ENCODE measurements at places on chromosomes 4 and X.

- DNase-seq: peak; percentile 74
These were observed at the start of gene GSPT2 for GRCh38 chrX:51743179-51743957. Gene GSPT2 (plus strand): TSS chrX:51743442. CDS start chrX:51743627, 185 bp downstream.

- DNase-seq: no peak
These were observed 58.9 kb upstream of the QRFPR start for GRCh38 chr4:121439669-121440068.

DNA sequence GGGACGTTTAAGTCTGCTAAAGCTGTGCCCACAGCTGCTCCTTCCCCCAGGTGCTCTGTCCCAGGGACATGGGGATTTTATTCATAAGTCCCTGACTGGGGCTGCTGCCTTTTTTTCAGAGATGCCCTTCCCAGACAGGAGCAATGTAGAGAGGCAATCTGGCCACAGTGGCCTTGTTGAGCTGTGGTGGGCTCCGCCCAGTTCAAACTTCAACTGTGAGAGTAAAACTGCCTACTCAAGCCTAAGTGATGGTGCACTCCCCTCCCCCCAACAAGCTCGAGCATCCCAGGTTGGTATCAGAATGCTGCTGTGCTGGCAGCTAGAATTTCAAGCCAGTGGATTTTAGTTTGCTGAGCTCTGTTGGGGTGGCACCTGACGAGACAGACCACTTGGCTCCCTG is 1371.4 kb downstream of the ADGRL3 start:
- DNase-seq: no peak

GRCh38 chrX:138858438-138858837 is 146.9 kb upstream of the FGF13 start:
- DNase-seq: no peak

DNA sequence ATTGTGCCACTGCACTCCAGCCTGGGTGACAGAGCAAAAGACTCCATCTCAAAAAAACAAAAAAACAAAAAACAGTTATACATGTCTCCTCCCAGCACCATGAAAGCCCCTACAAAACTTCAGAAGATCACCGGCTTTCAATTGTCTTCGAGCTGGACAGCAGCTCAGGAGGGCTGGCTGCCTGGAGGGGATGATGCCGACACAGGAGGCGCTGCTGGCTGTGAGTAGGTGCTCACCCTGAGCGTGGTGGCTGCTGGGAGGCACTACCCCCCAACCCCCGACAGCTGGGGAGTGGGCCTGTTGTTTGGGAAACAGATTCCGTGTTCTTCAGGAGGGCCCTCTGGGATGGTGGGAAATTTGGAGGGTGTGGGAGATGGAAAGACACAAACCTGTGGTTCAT is 6.9 kb upstream of the ELF4 start:
- no peak for DNase-seq

DNA sequence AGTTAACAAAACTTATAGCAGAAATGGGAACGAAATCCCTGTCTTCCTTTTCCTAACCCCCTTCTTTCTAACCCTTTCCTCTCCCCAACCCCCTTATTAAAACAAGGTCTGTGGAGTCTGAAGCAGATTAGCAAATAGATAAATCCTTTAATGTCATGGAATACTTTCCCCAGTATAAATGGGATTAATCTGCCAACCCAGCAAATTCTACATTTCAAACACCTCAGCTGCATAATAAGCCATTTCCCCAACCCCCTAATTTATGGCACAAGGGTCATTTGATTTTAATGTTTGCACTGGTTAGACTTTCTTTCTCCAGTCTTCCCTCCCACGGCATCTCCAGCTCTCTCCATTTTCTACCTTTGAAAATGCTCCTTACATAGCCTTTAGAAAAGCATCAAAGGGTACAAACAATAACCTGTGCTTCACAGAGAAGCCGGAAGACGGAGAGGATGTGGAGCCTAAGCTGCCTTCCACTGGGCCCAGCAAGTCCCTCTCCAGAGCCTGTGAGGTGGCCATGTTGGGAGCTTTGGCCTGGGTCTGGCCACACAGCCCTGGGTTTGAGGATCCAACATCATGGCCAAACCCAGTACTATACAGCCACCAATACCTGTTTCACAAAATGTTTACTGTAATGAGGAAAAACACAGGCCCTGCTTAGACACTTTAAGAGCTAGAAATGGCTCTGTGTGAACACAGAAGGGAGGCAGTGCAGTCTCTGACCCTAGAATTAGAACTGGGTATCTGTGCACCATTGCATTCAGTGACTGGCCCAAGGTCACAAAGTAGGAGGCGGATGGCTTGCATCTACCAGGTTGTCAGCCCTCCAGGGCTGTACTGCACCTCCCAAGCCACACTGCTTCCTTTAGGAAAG is 56.9 kb upstream of the SPRY1 start:
- no peak for DNase-seq

GRCh38 chr4:12270546-12270945 is 841.9 kb upstream of the HS3ST1 start:
- DNase-seq: no peak

DNA sequence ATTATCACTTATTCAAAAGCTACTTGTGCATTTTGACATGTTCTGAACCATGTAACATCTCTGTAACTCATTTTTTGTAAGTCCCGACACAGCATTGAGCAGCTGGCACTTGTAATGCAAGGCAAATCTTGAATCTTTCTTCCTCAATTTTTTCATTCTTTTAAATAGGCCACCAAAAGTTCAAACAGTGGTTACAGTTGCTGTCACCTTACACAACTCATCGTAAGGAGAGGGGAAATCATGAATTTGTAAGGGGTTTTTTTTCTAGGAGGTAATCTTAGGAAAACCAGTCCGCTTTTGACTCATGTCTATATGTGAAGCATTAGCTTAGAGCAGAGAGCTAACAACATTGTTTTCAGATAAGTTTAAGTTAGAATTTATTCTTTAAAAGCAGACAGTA is 124.5 kb downstream of the PDLIM5 start:
- no peak for DNase-seq

- no peak for DNase-seq
These were observed 87.0 kb upstream of the SCOC start for GRCh38 chr4:140286456-140286855.

Data from heart right ventricle (tissue), 16 donors.